Skeletal muscle tissue (tissue), 5 donors: ENCODE measurements at places on chromosomes 12 and 14. TPM values are rescaled to one million over a fixed set of nuclear protein-coding genes. Genes with fewer than 3 reads are reported as not detected.

PAX9 gene
- total RNA-seq: 0.52 TPM

SPATA7 gene
- 22.4 TPM for total RNA-seq

PCED1B gene
- 1.0 TPM for total RNA-seq

AQP6 gene
- 0.52 TPM for total RNA-seq

DAO gene
- not detected for total RNA-seq

MMP19 gene
- 2.6 TPM for total RNA-seq

TAS2R42 gene
- not detected for total RNA-seq

FOXG1 gene
- not detected for total RNA-seq

GALNT16 gene
- 8.4 TPM for total RNA-seq

CHMP4A gene
- total RNA-seq: 29.2 TPM

CCDC198 gene
- total RNA-seq: not detected

KRT74 gene
- not detected for total RNA-seq

POLE2 gene
- 15.1 TPM for total RNA-seq

RNASE2 gene
- total RNA-seq: not detected

FSCB gene
- total RNA-seq: not detected

KRT71 gene
- total RNA-seq: not detected

PRPH gene
- total RNA-seq: 2.6 TPM

KLRF1 gene
- total RNA-seq: not detected

NGB gene
- not detected for total RNA-seq

SLC8A3 gene
- total RNA-seq: 13.0 TPM

RASSF9 gene
- 2.6 TPM for total RNA-seq

POTEG gene
- total RNA-seq: not detected

FIGNL2 gene
- total RNA-seq: 1.0 TPM

LRP1-AS gene
- 1.0 TPM for total RNA-seq

LMNTD1 gene
- 0.52 TPM for total RNA-seq

CYP27B1 gene
- under 0.01 TPM for total RNA-seq

KLHDC1 gene
- 20.9 TPM for total RNA-seq

CACNA1C gene
- total RNA-seq: 7.3 TPM
